ENCODE measurements at places on chromosomes 12 and 14. TPM values are rescaled to one million over a fixed set of nuclear protein-coding genes. Genes with fewer than 3 reads are reported as not detected.

SAMD4A gene
- 65.1 TPM for polyA plus RNA-seq

- DNase-seq: no peak
Observed at GRCh38 chr12:103312742-103313354, 182.9 kb downstream of the C12orf42 start.

DNA sequence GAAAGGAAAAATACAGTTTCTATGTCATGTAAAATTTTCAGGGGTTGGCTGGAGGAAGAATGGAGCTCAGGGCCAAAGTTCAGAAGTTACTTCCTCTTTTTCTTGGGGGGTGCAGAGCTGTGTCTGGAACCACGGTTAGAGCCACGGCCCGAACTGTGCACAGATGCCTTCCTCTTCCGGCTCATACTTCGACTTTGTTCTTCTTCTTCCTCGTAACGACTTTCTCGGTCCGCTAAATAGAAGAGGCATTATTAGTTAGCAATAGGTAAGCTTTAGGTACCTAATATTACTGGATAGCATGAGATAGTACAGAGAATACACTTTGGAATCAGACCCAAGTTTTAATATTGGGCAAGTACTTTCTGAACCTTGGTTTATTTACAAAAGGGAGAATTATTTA lies 31.2 kb downstream of the SUPT16H start:
- no peak for DNase-seq

- no peak for DNase-seq
Observed at GRCh38 chr12:49105504-49106084, 5.1 kb downstream of the LMBR1L start.

DNA sequence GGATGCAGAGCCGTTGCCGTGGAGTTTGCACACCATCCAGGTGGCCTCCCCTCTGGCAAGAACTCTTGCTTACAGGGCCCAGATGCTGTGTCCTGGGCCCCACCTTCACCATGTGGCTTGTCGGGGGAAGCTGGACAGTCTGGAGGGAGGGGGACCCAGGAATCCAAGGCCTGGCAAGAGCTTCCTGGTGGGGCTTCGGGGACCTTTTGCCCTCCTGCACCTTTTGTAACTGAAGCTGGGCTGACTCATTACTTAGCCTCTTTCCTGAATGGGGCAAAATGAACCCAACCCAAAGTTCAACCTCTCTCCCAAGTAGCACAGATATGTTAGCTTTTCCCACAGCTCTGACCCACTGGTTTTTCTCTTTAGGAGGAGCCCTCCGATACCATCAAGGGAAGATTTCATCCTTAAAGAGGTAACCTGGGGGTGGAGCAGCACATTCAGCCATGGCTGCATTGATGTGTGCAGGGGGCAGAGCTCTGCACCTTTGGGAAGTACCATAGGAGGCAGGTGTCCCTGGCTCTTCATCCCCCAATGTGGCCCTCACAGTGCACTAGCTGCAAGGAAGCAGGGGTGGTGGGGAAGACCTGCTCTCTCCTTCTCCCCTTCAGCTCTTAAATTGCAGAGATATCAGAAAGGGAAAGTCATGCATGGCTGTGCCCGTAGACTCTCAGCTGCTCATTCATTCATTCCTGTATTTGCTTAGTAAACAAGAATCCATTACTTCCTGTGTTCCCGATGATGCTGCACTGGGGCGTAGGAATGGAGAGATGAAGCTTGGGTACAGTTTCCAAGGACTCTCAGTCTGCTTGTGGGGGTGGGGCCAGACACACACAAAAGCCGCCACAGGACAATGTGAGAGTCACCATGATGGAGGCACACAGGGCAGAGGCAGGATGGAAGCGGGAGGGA lies 13.0 kb downstream of the MVK start:
- no peak for DNase-seq

DNA sequence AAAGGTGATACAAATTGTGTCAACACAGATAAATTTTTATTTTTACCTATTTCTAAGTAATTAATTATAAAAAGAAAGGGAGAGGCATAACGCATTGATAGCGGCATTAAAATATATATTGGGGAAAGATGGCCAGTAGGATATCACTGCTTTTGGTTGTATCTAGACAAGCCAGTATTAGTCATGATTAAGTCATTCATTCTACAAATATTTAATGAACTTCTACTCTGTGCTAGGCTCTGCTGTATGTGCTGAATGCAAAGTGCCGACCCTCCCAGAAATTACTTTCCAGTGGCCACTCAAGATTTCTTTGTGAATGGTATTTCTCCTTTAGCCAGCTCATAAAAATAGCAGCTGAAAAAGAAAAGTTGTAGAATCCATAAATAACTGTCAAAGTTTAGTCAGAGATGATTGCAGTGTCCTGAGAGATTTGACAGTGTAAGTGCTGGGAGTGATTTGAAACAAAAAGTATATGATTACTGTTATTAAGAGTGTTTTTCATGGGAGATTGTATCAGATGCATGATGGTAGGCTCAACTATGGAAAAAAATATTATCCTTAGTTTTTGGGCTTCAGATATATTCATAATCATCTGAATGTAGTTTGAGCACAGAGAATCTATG lies 133.2 kb downstream of the MGAT4C start:
- no peak for DNase-seq

Measured in forelimb muscle (tissue), 1 donor.